ENCODE measurements at places on chromosomes 5 and 9.

GRCh38 chr5:78734094-78734845 is 85.7 kb upstream of the LHFPL2 start:
- DNase-seq: no peak

GRCh38 chr5:147752033-147752432 is 30.5 kb downstream of the JAKMIP2 start:
- DNase-seq: no peak

GRCh38 chr9:68428481-68428880 is 72.1 kb downstream of the PGM5 start:
- DNase-seq: no peak

GRCh38 chr5:154840435-154841272 is 9.7 kb downstream of the FAXDC2 start:
- no peak for DNase-seq

- no peak for DNase-seq
These were observed 65.4 kb upstream of the TNFSF8 start for GRCh38 chr9:114995681-114996221.

DNA sequence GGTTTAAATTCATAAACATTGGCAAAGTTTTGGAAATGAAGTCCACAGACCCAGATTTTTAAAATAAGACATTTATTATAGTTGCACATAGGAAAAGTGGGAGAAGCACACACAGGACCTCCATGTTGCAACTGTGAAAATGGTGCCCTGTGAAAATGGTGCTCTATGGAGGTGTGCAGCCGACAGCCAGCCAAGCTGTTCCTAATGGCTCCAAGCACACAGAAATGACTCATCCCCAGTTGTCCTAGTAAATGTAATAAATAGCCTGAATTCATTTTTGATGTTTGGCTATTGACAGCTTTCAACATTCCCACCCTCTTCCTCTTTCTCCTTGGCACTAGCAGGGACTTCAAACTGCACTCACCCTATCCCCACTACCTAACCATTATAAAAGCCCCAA is 590.9 kb downstream of the CAAP1 start:
- DNase-seq: no peak

DNA sequence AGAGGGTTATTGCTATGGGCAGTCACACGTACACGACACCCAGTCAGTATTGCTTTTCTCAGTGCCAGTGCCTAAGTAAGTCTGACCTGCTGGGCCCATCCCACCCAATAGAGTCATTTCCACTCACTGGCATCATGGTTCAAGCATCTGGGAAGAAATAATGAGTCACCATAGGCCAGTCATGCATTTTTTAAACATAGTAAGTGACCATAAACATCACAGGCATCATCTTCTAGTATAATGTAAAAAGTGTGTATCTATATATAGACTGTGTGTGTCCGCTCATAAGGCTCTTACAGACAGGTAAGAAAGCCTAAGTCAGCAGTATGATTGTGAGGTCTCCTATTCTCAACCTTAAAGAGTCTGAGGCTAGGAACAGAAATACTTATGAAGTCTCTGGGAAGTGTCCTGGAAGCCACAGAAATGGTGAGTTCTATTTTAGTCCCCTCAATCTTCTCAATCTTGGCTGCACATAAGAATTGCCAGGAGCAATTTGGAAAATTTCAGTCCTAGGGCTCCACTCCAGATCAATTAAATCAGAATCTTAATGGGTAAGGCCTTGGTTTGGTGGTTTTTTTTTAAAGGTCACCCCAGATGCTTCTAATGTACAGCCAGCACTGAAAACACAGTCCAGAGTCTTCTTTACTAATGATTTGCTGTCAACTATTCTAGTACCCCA is 65.2 kb downstream of the ZNF366 start:
- DNase-seq: no peak

DNA sequence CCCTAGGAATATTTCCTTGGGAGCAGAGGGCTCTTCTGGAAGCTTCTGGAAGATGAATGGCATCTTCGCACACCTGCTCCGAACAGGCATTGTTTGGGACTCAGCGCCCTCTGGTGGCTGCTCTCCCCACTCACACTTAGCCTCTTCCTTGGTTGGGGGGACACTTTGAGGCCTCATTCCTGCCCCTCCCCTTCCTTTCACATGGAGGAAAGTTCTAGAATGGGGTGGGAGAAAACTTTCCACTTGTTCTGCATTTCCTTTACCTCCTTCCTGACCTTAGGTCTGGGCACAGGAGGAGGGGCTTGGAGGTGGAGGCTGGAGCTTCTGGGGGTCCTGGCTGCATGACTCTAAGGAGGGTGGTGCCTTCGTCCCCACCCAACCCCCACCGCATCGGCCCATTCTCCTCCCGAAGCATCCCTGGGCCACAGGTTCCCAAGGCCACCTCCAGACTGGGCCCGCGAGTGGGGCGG is 19.3 kb upstream of the SMIM32 start:
- DNase-seq: peak; percentile 9

GRCh38 chr5:74969726-74970125 is 82.6 kb downstream of the GCNT4 start:
- DNase-seq: no peak

GRCh38 chr5:57422993-57423392 is 59.6 kb downstream of the ACTBL2 start:
- DNase-seq: no peak

DNA sequence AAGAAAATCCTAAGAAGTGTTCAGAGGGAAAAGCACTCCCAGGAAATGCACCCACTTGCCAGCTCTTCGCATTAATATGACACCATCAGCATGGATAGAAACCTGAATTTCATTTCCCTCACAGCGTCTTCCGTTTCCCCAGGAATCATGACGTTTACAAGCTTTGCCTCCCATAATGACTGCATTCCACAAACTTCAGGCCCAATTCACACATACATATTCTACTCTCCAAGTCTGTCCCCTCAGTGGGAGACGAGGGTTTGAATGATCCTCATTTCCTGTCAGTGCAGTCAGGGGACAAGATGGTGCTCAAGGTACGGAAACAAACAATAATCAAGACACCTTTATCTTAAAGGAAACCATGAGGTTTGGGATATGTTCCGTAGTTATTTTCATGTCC is 44.9 kb upstream of the MAN2A1 start:
- no peak for DNase-seq

GRCh38 chr5:76592692-76593091 is 30.5 kb downstream of the F2RL2 start:
- DNase-seq: no peak

DNA sequence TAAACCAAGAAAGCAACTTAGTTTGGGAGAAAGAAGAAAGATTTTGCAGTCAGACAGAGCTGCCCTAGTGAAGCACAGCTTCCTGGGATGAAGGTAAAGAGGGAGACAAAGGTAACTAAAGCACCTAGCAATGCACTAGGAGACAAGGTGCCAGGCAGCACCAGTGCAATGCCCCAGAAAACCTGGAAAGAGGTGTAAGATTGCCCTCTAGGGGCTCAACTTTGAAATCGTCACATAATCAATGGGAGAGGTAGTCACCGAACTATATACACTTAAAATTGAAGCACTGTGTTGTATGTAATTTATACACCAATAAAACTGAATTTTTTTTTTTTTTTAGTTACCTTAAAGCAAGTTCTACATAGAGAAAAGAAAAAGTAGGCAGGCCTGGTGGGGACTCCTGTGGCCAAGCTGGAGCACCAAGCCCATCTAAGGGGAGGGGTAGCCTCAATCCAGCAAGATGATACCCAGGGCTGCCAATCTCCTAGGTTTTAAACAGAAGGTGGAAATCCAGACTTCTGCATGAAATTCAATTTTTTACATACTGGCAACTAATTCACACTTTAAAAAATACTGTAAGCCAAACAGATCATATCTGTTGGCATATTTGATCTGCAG is 48.2 kb downstream of the CDK5RAP2 start:
- DNase-seq: no peak

- DNase-seq: no peak
These were observed 31.2 kb downstream of the MRPL36 start for GRCh38 chr5:1768283-1769000.

DNA sequence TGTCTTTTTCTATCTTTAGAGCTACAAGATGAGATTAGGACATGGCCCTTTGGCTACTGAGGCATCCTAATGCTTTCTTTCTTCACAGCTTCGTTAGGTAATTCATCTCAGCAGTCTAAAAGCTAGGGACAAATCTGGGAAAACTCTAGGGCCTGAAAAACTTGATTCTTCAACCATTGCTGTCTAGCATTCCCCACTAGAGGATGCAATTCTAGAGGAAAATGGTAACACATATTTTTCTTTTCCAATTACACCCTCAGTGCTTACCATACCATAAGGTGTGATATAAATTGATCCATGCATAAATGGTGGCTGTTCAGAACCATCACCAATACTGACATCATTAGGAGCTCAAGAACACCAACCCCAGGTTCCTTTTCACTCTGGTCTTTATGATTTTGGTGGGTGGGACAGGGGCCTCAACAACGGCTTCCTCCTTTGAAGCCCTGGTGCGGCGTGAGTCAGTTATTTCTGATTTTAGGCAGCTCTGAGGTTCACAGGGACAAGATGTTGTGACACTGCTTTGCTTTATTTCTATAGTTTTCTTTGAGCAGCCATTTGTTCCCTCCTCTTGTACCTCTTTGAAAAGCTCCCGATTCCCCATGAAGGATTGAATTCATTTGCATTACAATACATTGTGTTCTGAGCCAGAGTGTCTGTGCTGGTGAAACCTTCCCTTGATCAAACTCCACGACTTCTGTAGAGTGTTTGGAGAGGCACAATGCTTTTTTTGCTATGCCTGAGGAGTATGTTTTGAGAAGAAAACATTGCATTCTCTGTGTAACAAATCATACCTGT is 526.0 kb upstream of the TRPC7 start:
- no peak for DNase-seq

All from activated CD4-positive, alpha-beta T cell treated with anti-CD3 and anti-CD28 coated beads for 24 hours (primary cell).